ENCODE measurements at places on chromosomes 16 and 17.

DNA sequence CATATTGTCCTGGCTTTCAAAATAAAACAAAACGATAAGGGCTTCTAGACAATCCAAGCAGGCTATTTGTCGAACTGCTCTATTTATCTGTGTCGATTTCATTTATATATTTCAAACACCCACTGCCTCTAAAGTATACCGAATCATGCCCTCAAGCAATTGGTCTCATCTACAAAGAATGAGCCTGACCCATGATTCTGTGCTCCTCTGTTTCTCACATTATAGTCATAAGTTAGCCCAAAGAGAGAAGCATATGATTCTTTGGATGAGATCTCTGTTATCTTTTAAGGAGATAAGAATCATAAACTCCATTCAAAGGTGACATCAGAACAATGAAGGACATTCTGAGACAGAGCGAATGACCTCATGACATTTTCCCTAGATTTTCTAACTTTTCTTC is 191.1 kb downstream of the MAP2K6 start:
- DNase-seq: no peak

DNA sequence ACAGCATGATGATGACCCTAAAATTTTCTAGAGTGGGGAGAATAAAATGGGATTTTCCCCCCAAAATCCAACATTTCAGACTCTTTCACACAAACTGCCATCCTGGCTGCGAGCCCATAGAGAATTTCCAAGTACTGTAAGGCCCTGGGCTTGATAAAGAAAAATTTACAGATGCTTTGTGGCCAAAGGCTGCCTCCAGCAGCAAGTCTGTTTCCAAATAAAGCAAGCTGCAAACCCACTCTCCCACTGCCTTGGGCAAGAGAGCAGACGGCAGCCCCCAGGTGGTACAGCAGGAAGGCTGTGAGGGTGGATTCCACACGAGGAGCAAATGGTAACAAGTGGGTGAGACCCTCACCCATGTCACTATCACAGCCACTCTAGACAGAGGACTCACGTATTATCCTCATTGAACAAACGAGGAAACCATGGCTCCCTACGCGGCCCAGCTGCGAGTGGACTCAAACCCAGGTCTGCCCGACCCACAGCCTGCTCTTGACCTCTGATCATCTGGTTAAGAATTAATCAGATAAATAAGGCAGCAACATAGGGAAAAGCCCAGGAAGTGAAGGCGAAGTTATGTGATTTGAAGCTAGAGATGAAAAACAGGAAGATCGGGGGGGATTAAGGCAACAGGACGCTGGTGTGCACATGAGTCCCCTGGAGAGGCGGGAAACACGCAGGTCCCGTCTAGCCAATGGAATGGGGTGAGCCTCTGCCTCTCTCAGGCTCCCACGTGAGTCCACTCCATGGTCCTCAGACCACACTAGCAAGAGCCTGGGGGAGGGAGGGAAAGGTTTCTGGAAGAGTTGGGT is 37.4 kb downstream of the AXIN2 start:
- DNase-seq: no peak

GRCh38 chr17:33962857-33963655 is 292.0 kb upstream of the CCL2 start:
- DNase-seq: no peak

DNA sequence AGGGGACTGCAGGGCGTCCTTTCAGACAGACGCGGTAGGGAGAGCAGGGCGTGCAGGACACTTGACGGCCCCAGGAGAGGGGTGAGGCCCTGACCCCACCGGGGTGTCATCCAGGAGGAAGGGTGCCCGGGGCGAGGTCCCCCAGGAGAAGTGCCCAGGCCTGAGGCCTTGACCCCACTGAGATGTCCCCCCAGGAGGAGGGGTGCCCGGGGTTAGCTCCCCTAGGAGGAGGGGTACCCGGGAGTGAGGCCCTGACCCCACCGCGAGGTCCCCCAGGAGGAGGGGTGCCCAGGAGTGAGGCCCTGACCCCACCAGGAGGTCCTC is 27.2 kb upstream of the METRNL start:
- DNase-seq: no peak

DNA sequence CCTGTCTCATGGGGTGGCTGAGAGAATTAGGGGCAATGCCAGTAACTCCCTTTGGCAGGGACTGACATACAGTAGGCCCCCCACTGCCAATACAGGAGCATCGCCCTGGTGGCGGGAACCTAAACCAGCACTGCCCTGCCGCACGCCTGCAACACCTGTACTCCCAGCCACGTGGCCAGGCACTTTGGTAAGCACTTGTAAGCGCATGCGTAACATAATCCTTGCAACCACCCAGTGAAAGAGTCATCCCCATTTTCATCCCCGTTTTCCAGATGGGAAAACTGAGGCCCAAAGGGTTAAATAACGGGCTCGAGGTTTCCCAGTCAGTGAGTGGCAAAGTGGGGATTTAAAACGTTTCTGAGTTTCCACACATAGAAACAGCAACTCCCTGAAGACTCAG is 17.5 kb downstream of the SCN4A start:
- no peak for DNase-seq

DNA sequence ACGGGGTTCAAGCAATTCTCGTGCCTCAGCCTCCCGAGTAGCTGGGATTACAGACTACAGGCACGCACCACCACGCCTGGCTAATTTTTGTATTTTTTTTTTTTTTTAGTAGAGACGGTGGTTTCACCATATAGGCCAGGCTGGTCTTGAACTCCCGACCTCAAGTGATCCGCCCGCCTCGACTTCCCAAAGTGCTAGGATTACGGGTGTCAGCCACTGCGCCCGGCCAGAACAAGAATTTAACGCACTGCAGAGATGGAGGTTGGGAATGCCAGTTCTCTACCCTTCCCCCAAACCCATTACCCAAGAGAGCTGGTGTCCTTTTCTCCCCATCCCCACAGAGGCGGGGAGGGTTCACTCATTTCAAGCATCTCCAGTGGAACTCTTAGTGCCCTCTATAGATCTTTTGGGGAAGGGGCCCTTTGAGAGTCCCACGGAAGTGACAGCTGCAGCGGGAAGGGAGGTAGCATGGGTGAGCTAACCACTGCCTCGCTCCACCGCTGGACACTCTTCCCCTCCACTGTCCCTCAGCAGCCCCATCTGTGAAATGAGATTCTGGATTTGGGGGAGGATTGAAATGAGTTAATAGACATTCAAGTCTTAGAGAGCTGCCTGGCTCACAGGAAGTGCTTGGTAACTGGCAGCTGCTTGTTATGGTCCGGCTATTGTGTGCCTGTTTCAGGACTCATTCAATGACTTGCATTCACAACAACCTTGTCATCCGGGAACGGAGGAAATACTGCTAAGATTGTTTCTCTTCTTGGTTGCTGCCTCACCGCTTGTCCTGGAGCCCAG is 3.5 kb upstream of the UBALD2 start:
- no peak for DNase-seq

Data from stimulated activated naive CD8-positive, alpha-beta T cell treated with anti-CD3 and anti-CD28 coated beads, Interleukin-15, amount 100 ng/mL, for 72 hours (primary cell).